ENCODE measurements at places on chromosomes 12 and 14. TPM values are rescaled to one million over a fixed set of nuclear protein-coding genes. Genes with fewer than 3 reads are reported as not detected.

GRCh38 chr14:104876251-104876699 lies 11.2 kb downstream of the CEP170B start:
- peaks cover 7% of the 10 kb centered on the region for H3K4me1 ChIP-seq
- peaks cover 10% of the 10 kb centered on the region for H3K36me3 ChIP-seq
- no peak overlapping the region for H3K27ac ChIP-seq
- H3K27me3 ChIP-seq: no peaks in the 10 kb centered on the region
- peak; percentile 91 for DNase-seq
- H3K4me3 ChIP-seq: no peak overlapping the region

Gene ARL1
- total RNA-seq: 94.9 TPM

Gene CCDC175
- total RNA-seq: not detected

Gene TOMM20L
- total RNA-seq: not detected

GRCh38 chr12:14961466-14962152 lies at the start of gene ARHGDIB:
Gene ARHGDIB (minus strand): TSS chr12:14961601. CDS start chr12:14950712, 10,889 bp downstream.
- peaks cover 11% of the 10 kb centered on the region for H3K4me1 ChIP-seq
- no peak within 1 kb of the TSS for H3K27ac ChIP-seq
- no peak for DNase-seq
- no peaks in the 10 kb centered on the region for H3K36me3 ChIP-seq

Gene CCDC177
- total RNA-seq: not detected

- H3K27me3 ChIP-seq: peaks cover 16% of the 10 kb centered on the region
- DNase-seq: no peak
- H3K36me3 ChIP-seq: no peaks in the 10 kb centered on the region
- no peak overlapping the region for H3K27ac ChIP-seq
- no peaks in the 10 kb centered on the region for H3K4me1 ChIP-seq
These were observed 16.8 kb upstream of the ANKRD33 start for GRCh38 chr12:51871126-51871525.

DNA sequence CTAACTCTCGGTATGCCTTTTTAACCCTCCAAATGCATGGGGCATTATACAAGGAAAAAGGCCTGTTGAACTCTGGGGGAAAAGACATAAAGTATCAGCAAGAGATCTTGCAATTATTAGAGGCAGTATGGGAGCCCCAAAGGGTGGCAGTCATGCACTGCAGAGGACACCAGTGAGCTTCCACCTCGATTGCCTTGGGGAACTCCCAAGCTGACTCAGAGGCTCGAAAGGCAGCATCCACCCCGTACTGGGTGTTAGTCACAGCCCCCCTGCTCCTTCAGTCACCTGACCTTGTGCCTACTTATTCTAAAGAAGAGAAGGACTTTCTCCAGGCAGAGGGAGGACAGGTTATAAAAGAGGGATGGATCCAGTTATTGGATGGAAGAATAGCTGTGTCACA lies 781.4 kb upstream of the TMEM132C start:
- H3K4me1 ChIP-seq: peaks cover 14% of the 10 kb centered on the region
- peak; percentile 81 for DNase-seq
- no peak overlapping the region for H3K4me3 ChIP-seq
- no peaks in the 10 kb centered on the region for H3K27me3 ChIP-seq
- no peaks in the 10 kb centered on the region for H3K36me3 ChIP-seq
- H3K27ac ChIP-seq: no peak overlapping the region

DNA sequence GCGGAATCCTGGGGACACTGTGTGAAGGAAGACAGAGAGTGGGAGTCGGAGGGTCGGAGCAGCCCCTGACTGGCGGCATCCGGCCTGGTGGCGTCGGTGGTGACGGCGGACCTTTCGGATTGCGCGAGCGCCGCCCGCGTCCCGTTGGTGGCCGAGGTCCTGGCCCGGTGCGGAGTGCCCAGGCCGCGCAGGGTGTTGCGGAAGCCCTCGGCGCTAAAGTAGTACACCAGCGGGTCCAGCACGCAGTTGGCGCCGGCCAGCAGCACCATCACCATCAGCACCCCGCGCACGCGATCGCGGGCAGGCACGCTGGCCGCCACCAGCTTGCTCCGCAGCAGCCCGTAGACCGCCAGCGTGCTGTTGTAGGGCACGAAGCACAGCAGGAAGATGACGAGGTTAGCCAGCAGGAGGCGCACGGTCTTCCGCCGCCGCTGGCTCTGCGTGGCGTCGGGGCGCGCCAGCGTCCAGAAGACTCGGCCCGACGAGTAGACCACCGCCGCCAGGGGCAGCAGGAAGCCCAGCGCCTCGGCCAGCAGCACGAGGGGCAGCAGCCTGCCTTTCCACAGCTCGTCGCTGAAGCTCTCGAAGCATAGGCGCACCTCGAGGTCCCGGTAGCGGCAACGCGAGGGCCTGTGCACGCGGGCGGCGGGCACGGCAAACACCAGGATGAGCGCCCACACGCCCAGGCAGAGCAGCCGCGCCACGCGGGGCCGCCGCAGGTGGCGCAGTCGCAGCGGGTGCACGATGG lies 13.1 kb upstream of the CHD4 start:
- peak overlapping the region; percentile 53 for H3K4me3 ChIP-seq
- H3K27me3 ChIP-seq: no peaks in the 10 kb centered on the region
- no peaks in the 10 kb centered on the region for H3K36me3 ChIP-seq

Gene HOXC4
- 3.3 TPM for total RNA-seq

- no peak overlapping the region for H3K4me3 ChIP-seq
- H3K4me1 ChIP-seq: no peaks in the 10 kb centered on the region
- no peaks in the 10 kb centered on the region for H3K36me3 ChIP-seq
These were observed 10.2 kb upstream of the DHRS7 start for GRCh38 chr14:60175255-60175902.

GRCh38 chr14:22824711-22825359 lies 4.9 kb upstream of the MRPL52 start:
- peaks cover 20% of the 10 kb centered on the region for H3K4me1 ChIP-seq
- peak overlapping the region; percentile 86 for H3K27ac ChIP-seq
- H3K4me3 ChIP-seq: no peak overlapping the region
- H3K27me3 ChIP-seq: no peaks in the 10 kb centered on the region
- DNase-seq: peak; percentile 95

DNA sequence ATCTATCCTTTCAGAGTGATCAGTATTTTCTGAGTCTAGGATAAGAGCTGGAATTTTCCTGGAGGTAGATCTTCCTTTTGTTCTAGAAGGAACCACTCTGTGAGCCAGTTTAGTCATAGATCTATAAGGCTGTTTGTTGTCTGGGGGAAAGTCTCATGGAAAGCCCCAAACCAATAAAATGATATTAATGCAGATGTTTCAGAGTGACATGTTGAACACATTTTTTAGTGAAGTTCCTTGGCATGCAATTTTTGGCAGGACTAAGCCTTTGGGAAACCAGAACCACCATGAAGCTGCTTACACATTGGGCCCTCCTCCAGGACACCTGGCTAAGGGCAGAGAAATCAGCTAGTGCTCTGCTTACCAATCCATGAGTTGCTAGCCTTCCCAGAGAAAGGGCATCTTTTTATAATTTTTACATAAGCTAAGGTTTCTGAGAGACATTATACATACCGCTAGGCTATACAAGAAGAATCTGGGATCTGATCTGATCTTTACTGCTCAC lies 101.5 kb upstream of the PCED1B start:
- H3K4me1 ChIP-seq: no peaks in the 10 kb centered on the region
- H3K27me3 ChIP-seq: no peaks in the 10 kb centered on the region
- H3K4me3 ChIP-seq: no peak overlapping the region
- DNase-seq: no peak
- no peaks in the 10 kb centered on the region for H3K36me3 ChIP-seq

GRCh38 chr12:69534389-69534822 lies 50.9 kb upstream of the CCT2 start:
- DNase-seq: peak; percentile 88
- H3K4me1 ChIP-seq: peaks cover 15% of the 10 kb centered on the region
- H3K4me3 ChIP-seq: no peak overlapping the region
- H3K27me3 ChIP-seq: no peaks in the 10 kb centered on the region
- peaks cover 11% of the 10 kb centered on the region for H3K36me3 ChIP-seq

Gene TCL1B
- total RNA-seq: not detected

GRCh38 chr12:27971121-27971489 lies 1.4 kb downstream of the PTHLH start:
- H3K4me1 ChIP-seq: peaks cover 34% of the 10 kb centered on the region
- no peak for DNase-seq
- H3K27me3 ChIP-seq: peaks cover 13% of the 10 kb centered on the region
- peak overlapping the region; percentile 36 for H3K27ac ChIP-seq

DNA sequence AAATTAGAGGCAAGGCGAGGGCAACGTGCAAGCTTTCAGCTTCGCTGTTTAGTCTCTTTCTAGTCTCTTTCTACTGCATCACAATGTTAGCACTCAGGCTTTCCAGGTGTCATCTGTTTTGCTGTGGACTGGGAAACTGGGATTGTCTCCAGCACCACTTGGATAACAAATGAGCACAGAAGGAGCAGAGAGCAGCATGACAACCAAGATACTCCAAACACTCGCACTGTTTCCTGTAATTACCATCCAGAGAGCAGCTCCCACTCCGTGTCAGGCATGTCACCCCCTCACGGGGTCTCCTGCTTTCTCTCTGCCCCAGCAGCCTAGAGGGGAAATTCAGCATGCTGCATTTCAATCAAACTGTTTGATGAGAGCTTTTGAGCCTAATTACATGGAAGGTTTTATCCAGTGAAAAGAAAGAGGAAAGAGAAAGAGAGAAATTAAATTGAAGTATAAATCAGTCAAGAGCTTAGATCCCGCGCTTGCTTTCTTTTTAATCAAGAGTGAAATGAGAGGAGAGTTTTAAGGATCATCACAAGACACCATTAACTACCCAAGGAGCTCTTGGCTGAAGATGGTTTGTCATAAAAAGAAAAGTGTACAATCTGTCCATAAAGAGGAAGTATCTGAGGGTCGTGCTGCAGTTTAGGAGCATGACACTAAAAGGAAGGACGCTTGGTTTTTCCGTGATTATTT lies 917.7 kb downstream of the DIO2 start:
- no peak for DNase-seq
- no peak overlapping the region for H3K4me3 ChIP-seq
- no peaks in the 10 kb centered on the region for H3K36me3 ChIP-seq
- no peaks in the 10 kb centered on the region for H3K27me3 ChIP-seq
- H3K27ac ChIP-seq: no peak overlapping the region

Gene RPS6KA5
- total RNA-seq: 1.4 TPM

- DNase-seq: no peak
- H3K36me3 ChIP-seq: no peaks in the 10 kb centered on the region
- H3K4me1 ChIP-seq: peaks cover 21% of the 10 kb centered on the region
- H3K27me3 ChIP-seq: no peaks in the 10 kb centered on the region
These were observed 103.7 kb downstream of the ERGIC2 start for GRCh38 chr12:29277231-29277630.

- no peak overlapping the region for H3K27ac ChIP-seq
- no peak for DNase-seq
- H3K36me3 ChIP-seq: no peaks in the 10 kb centered on the region
- H3K4me3 ChIP-seq: no peak overlapping the region
- H3K4me1 ChIP-seq: peaks cover 5% of the 10 kb centered on the region
- H3K27me3 ChIP-seq: no peaks in the 10 kb centered on the region
These were observed 131.0 kb upstream of the LMNTD1 start for GRCh38 chr12:25684070-25684469.
